CD4-positive, alpha-beta T cell treated with Interleukin-10 for 1 hour (primary cell): ENCODE measurements at places on chromosomes 11 and 22.

- no peak for DNase-seq
Observed at GRCh38 chr11:44319552-44320288, 9.8 kb upstream of the ALX4 start.

GRCh38 chr11:122751292-122752070 is 86.8 kb upstream of the CRTAM start:
- DNase-seq = no peak

- DNase-seq = no peak
Observed at GRCh38 chr22:41110968-41111367, 18.6 kb downstream of the EP300 start.

- DNase-seq = peak; percentile 69
Observed at GRCh38 chr11:117818041-117818873, 6.3 kb downstream of the FXYD2 start.

DNA sequence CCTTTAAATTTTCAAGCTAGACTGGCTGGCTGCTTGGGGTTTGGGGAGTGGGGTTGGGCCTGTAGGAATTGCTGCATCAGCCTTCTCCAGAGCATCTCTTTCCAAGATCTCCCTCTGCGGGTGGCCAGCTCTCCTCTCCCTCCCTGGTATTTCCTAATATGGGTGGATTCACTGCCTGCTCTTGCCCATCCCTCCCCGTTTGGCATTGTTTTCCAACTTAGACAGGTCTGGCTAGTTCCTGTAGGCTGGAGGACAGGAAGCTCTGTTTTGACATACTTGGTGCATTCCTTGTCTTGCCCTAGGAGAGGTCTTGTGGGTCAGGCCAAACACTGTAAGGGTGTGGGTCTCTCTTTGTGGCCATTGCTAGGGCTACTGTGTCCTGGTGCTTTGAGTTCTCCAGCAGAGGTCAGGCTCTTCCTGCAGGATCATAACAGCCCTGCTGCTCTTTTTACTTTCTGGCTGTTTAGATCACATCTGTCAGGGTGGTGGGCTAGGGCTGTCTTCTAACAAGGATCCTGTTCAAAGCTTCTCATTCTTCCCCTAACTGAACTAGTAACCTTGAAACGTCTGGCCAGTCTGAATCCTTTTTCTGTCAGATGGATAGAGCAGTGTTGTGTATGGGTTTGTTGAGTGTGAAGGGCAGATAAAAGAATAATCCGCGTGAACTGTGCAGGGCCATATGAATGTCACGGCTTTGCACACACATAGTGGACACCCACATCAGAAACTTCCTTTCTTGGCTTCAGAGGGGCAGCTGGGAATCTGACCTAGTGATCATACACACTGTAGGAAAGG is 18.3 kb upstream of the MICALL1 start:
- peak; percentile 11 for DNase-seq

- peak; percentile 43 for DNase-seq
Observed at GRCh38 chr11:46489656-46490560, 98.3 kb upstream of the CHRM4 start.

- DNase-seq = no peak
Observed at GRCh38 chr11:15577519-15577918, 462.8 kb downstream of the INSC start.

DNA sequence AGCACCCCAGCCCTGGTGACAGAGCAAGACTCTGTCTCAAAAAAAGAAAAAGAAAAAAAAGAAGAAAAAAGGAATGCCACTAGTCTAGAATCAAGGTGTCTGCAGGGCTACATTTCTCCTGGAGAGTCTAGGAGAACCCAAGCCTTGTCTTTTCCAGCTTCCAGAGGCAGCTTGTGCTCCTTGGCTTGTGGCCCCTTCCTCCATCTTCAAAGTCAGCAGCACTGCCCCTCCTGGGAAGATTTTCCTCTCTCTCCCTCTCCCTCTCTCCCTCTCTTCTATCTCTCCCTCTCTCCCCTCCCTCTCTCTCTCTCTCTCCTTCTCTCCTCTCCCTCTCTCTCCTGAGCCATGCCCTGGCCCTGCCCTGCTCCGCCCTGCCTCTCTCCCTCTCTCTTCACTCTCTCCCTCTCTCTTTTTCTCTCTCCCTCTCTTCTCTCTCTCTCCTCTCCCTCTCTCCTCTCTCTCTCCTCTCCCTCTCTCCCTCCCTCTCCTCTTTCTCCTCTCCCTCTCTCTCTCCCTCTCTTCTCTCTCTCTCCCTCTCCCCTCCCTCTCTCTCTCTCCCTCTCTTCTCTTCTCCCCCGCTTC is 97.7 kb upstream of the FGF3 start:
- no peak for DNase-seq

DNA sequence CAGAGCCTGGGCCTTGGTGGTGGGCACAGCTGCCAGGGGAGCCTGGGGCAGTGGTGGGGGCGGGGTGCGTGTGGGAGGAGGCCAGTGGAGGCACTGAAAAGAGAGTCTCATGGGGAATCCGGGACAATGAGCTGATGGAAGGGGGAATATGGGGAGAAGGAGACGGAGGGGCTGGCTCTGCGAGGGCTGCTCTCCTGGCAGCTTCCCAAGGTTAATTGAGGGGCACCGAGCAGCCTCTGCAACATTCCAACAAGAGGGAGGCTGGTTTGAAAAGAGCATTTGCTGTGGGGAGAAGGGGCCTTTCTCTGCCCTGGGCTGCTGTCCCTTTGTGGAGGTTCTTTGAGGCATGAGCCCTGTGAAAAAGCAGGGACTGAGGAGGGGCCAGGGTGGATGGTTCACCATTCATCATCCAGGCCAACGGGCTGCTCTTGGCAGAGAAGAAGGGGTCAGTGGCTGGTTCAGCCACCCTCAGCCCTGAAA is 9.4 kb upstream of the IGSF9B start:
- no peak for DNase-seq

DNA sequence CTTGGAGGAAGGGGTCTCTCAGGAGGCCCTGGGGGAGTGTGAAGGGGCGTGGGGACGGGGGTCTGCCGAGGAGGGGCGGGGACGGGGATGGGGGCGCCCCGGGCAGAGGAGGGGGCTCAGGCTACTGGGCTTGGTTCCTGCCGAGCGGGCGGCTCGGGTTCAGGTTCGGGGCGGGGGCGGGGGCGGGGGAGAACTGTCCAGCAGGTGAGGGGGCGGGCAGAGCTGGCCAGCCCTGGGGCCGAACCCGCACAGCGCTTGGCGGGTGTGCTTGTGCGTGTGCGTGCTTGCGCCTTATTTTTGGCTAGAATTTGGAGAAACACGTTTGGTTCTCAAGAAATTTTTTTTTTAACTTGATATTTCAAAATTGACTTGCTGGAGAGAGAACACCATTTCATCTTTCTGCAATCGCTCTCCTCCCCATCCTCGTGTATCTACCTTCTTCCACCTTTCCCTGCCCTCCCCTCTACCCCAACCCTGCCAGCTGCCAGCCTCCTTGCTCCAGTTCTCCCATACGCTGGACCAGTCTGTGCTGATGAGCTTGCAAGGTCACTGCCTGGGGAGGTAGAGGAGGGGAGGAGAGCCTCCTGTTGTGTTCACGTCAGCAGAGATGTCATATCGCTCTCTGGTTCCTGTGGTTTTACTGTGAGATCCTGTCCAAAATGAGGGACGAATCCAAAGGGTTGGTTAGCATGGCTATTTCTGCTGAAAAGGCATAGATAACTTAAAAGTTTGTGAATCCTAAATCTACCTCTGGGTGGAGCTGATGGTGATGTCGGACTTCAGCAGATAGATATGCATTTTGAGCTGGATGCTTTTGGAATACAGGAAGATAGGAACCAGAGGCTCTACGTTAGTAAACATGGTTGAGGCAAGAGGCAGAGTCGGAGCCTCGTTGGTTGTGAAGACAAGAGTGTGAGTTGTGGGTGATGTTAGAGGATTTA is 668 bp downstream of the MADD start:
- DNase-seq = peak; percentile 49

GRCh38 chr11:33344611-33345010 is 87.4 kb downstream of the HIPK3 start:
- no peak for DNase-seq

- DNase-seq = no peak
Observed at GRCh38 chr11:76601272-76601671, 69.3 kb downstream of the LRRC32 start.

DNA sequence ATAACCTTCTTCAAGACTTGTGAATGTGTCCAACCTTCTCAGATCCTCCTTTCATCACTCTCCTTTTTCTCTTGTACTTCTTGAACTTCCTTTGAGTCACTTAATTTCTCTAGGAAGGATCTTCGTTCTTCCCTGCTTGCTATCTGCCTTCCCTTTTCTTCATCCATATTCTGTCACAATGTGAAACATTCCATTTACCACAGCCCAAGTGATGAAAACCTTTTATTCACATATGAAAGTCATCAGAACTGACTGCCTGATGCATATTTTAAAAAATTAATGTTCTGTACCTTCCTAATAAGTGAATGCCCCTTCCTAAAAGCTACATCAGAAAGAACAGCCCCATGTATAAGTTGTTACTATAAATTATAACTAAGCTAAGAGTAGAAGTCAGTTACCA is 520.4 kb upstream of the LUZP2 start:
- DNase-seq = no peak

DNA sequence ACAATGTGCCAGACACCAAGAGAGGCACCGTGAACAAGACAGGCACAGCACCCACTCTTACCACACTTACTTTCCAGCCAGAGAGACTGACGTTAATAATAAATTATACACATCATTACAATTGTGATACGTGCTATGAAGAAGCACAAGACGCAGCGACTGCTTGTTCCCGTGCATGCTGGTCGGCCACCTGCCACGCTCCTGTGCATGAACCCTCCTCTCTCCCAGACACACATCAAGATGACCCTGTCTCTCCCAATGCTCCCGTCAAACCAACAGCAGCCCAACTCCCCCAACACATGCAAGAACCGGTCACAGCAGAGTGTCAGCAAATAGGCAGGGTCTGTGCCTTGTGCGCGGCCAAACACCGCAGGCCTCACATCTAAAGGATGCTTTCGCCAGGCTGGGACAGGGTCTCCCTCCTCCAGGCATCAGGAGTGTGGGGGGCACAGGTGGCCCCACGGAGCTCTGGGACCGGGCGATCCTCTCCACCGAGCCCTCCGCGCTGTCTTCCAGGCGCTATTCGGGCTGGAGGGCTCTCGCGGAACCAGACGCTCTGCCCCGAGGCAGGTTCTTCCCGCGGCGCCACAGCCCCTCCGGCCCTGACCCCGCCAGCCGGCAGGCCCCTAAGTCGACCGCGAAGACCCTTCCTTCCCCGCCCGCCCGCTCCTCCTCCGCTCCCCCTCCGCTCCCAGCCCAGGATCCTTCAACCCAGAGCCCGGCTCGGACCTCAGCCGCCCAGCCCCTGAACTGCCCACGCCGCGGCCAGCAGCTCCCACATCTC is 533 bp downstream of the SERGEF start:
- DNase-seq = peak; percentile 24

- peak; percentile 88 for DNase-seq
Observed at GRCh38 chr11:117814766-117815261, 9.7 kb downstream of the FXYD2 start.

- DNase-seq = no peak
Observed at GRCh38 chr11:110046775-110047380, 46.3 kb upstream of the ZC3H12C start.

DNA sequence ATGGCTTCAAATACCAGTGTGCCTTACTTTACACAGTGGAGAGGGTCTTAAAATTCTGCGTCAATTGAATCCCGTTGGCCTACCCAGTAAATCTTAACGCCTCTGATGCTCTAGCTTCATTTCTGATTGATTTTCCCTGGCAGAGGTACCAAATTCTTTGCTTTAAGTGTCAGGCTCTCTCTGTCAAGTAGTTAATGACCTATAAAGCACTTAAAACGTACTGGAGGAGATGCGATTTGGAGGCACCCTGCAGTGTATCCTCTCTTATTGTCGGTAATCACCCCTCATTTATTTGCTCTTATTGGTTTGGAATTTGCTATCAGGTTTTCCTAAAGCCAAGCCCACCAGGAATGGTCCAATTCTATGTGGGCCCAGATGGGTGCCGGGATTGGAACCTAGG is 59.2 kb downstream of the NFAM1 start:
- no peak for DNase-seq

- no peak for DNase-seq
Observed at GRCh38 chr11:73230931-73231330, 12.8 kb downstream of the P2RY2 start.

- DNase-seq = no peak
Observed at GRCh38 chr11:34586488-34587281, 34.2 kb upstream of the EHF start.

DNA sequence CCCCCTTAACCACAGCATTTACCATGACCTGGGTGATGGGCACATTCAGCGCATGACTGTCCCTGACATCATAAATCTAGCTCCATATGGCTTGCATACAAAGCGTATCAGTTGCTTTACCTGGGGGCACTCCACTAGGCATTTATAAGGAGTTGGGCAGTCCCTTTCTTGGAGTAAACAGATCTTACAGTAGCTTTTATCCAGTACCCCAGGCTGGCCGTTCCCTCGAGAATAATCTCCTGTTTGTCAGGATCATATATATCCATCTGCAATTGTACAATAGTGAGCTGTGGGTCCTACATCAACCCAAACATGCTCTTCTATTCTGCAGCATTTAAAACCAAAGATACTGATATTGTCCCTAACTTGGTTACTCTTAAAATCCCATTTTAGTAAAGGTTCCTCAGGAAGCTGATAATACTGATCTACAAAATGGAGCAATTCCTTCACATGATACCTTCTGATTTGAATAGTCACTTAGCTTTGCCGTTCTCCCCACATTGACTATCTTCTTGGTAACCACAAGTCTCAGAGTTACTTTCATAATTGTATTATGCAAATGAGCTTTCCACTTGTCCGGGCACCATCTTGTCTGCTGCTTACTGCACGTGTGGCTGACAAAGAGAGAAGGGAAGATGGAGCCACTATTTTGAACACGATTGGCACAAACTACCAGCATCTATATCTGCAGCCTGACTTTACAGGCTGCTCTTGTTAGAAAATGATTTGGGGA is 205.0 kb downstream of the CWF19L2 start:
- no peak for DNase-seq

DNA sequence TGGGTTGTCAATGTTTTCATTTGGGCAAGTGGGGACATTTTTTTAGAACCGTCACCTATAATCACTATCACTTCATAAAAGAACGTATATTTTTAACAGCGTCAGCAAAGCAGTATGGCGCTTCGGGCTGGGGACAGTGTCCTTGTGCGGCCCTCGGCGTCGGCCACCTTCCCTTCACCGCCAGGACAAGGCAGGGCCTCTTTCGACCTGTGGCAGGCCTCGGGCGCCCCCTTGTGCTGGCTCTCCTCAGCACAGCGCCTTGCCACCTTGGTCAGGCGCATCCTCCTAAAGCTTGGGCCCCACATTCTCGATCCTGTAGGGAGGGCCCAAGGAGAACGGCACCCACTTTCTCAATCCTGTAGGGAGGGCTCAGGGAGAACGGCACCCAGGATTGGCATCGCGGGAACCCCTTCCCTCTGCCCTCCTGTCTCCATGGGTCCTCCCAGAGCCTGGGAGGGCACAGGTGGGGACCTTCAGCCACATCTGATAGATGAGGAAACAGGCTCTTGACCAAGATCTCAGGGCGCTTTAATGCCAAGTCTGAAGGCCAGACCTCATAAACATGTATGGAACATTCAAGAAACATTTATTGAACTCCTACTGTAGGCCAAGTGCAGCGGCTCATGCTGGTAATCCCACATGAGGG is 11.5 kb upstream of the FADD start:
- DNase-seq = peak; percentile 25
